ENCODE measurements at places on chromosomes 7 and 10. TPM values are rescaled to one million over a fixed set of nuclear protein-coding genes. Genes with fewer than 3 reads are reported as not detected.

- no peaks in the 10 kb centered on the region for H3K4me1 ChIP-seq
- no peaks in the 10 kb centered on the region for H3K36me3 ChIP-seq
- H3K27me3 ChIP-seq: peaks cover 7% of the 10 kb centered on the region
- no peak overlapping the region for H3K27ac ChIP-seq
- DNase-seq: no peak
These were observed 49.6 kb upstream of the GPR158 start for GRCh38 chr10:25125201-25125611.

GRCh38 chr10:16966991-16967865 lies 150.0 kb upstream of the RSU1 start:
- H3K27ac ChIP-seq: no peak overlapping the region
- H3K4me3 ChIP-seq: no peak overlapping the region
- no peaks in the 10 kb centered on the region for H3K27me3 ChIP-seq
- no peaks in the 10 kb centered on the region for H3K36me3 ChIP-seq

CFAP46 gene
- not detected for total RNA-seq

- H3K27ac ChIP-seq: no peak overlapping the region
- no peaks in the 10 kb centered on the region for H3K27me3 ChIP-seq
- H3K36me3 ChIP-seq: no peaks in the 10 kb centered on the region
These were observed 84.5 kb downstream of the HGF start for GRCh38 chr7:81685270-81685868.

DNA sequence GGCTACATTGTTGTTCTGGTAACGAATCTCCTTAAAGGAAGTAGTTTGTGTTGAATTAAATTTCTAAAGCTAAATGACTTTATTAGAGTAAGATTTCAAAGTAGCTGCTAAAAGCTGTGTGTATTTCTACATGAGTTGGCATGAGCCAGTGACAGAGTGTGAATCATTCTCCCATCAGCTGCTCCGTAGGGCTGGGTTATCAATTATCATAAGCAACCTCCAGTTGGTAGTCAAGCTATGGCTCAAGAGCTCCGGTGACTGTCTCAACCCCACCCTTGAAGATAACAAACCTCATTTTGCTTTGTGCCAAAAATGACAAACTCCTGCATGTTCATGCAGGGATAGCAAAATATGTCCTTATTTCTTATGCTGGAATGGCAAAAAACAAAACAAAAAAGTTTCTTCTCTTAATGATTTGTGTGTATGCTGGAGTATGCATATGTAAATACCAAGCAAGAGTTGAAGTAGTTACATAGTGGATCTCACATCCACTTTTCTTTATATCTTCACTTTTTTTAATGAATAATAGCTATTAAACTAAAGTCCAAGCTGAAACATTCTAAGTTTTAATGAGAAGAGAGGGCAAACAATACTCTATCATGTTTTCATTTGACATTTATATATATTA lies 249.4 kb downstream of the CACNA2D1 start:
- H3K4me1 ChIP-seq: no peaks in the 10 kb centered on the region
- H3K27ac ChIP-seq: no peak overlapping the region
- no peaks in the 10 kb centered on the region for H3K27me3 ChIP-seq
- no peak for DNase-seq
- no peak overlapping the region for H3K4me3 ChIP-seq

NRP1 gene
- total RNA-seq: not detected

- no peaks in the 10 kb centered on the region for H3K4me1 ChIP-seq
- DNase-seq: no peak
- H3K36me3 ChIP-seq: no peaks in the 10 kb centered on the region
- H3K27me3 ChIP-seq: no peaks in the 10 kb centered on the region
These were observed 36.7 kb downstream of the ARHGAP22 start for GRCh38 chr10:48568131-48568530.

GHRHR gene
- total RNA-seq: not detected

GRCh38 chr7:116698396-116698795 lies 26.4 kb downstream of the MET start:
- H3K4me1 ChIP-seq: no peaks in the 10 kb centered on the region
- H3K27me3 ChIP-seq: no peaks in the 10 kb centered on the region
- H3K36me3 ChIP-seq: no peaks in the 10 kb centered on the region
- no peak overlapping the region for H3K4me3 ChIP-seq
